H9 (cell line): ENCODE measurements at places on chromosomes 4 and X. TPM values are rescaled to one million over a fixed set of nuclear protein-coding genes. Genes with fewer than 3 reads are reported as not detected.

Gene FOXR2
- not detected in 2 replicates for total RNA-seq

- DNase-seq = peak; percentile 88
Observed at GRCh38 chrX:54357414-54358377, at the start of gene WNK3. Gene WNK3, minus strand, starts transcription at chrX:54358046.

DNA sequence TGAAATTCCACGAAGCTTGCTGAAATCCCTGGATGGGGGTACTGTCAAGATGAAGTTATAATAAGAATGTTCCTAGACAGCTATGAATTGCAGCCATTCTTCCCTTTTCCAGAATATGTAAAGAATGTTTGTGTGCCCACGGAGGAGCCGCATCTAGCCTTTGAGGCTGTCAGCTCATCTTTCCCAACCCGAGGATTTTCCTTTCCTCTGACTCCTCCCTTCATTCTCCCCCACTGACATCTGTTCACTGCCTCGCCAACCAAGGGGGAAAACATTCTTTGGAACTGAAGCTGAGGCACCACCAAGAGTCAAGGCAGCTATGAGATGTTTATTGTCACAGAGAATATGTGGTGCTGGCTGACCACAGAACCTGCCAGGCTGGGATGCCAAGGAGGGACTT lies 8.8 kb downstream of the NHSL2 start:
- no peak for DNase-seq

Gene CXCL5
- total RNA-seq = 9.2 and 10.8 TPM in 2 replicates

- no peak for DNase-seq
Observed at GRCh38 chrX:155235891-155236290, 19.6 kb downstream of the VBP1 start.

- DNase-seq = peak; percentile 97
Observed at GRCh38 chr4:1579901-1580691, 104.0 kb downstream of the FAM53A start.

Gene ASB12
- 0.29 and 0.46 TPM in 2 replicates for total RNA-seq

- no peak for DNase-seq
Observed at GRCh38 chr4:174600391-174600790, 78.1 kb upstream of the HPGD start.

DNA sequence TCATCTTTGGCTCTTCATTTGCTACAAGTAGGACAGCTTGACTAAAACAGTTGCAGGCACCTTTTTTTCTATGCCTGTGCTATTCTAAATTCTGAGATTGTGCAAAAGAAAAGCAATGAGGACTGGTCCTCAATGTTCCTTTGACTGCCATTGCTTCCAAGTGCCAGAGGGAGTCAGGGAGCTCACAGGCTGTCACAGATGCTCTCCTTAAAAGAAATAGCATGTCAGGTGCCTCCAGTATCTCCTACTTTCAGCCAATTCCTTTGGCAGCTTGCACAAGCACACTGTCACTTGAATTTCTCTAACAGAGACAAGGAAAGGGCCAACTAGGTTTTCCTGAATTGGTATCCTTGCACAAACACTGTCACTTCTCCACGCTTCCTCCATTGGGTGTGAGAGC lies 228.2 kb downstream of the ADGRA3 start:
- DNase-seq = no peak

GRCh38 chr4:151568966-151569365 lies 160.0 kb downstream of the FHIP1A start:
- no peak for DNase-seq
